ENCODE measurements at places on chromosomes 5 and 9.

DNA sequence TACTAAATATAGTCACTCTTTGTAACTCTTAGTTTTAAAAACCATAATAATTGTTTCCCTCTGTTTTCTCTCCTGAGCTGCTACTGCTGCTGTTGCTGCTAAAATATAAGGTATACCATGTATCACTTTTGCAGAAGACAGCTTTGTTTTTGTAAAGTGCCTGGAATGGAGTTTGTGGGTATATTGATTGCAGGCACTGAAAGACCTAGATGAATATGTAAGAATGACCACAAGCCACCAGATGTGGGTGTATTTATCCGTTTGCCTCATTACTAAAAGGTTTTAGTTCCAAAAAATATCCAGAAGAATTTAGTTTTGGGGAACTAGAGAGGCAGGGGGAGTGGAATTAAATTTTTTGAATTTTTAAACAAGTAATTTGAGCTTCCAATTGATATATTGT, 151.1 kb upstream of the CDKN2B start:
- no peak for DNase-seq

DNA sequence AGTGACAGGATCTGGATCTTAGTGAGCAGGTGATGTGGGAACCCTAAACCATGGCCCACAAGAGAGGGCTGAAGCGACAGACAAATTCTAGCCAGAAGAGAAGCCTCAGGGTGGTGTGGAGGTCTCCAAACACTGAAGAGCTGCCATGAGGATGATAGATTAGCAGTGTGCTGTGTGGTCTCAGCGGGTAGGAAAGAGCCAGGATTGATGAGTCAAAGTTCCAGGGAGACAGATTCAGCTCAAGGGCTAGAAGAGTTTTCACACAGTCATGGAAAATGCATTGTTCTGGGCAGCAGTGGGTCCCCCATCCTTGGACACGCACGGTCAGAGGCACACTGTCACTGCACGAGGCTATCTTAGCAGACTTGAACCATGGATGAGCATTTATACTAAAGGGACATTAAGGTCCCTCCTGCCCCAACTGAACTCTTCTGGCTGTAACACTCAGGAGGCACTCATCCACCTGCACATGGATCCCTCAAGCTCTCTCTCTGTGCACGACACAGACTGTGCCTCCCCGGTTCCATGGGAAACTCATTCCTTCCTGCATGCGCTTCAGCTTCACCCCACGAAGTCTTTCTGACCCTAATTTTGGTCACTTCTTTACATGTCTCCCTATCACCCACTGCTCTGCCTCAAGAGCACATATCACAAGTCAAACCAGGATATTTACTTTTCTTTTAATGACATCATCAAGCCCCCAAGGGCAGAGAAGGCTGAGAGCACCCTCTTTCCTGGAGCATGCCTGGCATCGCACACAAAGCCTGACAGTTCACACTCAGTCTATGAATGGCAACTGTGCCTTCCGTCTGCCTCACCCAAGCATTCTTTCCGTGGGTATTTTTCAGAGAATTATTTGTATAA, 84.8 kb downstream of the TLE1 start:
- DNase-seq, result no peak

- DNase-seq, result no peak
Observed at GRCh38 chr5:131635684-131636572, 899 bp upstream of the RAPGEF6 start.

- peak; percentile 95 for DNase-seq
Observed at GRCh38 chr9:130421802-130422276, 22.9 kb upstream of the ASS1 start.

DNA sequence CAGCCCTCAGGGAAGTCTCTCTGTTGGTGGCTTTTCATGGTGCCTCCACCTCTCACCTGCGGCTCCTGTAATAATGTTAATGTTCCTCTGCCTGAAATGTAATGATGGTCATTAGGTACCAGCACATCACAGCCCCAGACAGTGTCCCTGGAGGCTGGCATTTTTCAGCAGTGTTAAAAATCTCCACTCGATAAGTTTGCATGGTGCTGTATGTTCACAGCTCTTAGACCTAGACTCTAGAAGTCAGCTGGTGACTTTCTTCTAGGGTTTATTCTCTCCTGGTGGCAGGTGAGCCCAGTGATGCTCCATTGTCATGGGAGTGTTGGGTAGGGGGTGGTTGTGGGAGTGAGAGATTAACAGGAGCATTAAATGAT, 53.1 kb downstream of the GPR107 start:
- no peak for DNase-seq

DNA sequence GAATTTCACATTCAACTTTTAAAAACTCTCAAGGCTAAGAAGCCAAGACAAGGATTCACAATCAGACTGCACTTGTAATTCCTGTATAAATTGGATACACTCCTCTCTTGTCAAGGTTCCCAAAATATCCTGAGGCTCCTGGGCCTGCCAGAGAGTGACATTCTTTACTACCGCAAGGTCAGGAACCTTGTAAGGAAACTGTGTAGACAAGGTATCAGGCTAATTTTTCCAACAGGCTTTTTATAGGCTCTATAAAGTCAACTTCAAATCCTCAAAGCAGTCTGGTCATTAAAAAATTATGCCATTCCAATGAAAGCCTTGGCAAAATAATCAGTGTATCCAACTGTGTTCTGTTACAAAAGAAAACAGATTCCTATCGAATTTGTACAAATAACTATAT, 15.5 kb upstream of the PAIP1 start:
- peak; percentile 8 for DNase-seq

DNA sequence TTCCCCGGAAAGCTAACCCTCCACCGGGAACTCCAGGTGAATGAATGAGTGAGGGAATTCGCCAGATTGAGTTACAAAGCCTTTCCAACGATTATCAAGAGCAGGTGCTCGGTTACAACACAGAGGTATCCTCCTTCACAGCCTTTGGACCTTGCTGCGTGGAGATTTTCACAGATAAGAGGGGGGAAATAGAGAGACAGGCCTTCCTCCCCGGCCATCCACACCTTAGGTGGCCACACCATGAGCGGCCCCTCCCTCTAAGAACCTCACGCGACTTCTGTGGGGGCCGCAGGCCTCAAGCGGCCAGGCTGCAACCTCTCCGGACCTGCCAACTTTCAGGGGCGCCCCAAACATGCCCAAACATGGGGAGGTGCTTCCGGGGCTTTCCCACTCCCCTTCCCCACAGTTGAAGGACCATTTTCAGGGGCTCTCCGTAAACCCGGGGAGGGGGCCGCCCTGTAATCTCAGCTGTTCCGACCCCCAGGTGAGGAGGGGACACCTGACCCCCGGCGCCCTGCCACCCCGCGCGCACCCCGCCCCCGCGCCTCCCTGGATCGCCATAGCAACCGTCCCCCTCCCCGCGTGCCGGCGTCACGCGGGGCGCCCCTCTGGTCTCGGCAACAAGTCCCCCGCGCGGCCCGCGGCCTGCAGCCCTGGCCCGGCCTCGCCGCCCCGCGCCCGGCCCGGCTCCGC, 603 bp downstream of the DENND1A start:
- DNase-seq, result peak; percentile 53
